ENCODE measurements at places on chromosomes 5 and 9. TPM values are rescaled to one million over a fixed set of nuclear protein-coding genes. Genes with fewer than 3 reads are reported as not detected.

MARCOL gene
- not detected for total RNA-seq

STPG3 gene
- total RNA-seq = not detected

ZNF454 gene
- total RNA-seq = not detected

WNT8A gene
- total RNA-seq = not detected

PCSK1 gene
- not detected for total RNA-seq

- peak overlapping the region; percentile 81 for H3K27ac ChIP-seq
- peak overlapping the region; percentile 99 for H3K4me3 ChIP-seq
- H3K27me3 ChIP-seq = no peaks in the 10 kb centered on the region
- no peak for DNase-seq
These were observed 1.1 kb downstream of the SLC31A1 start for GRCh38 chr9:113222482-113222841.

GRCh38 chr9:7117676-7118561 lies 360.1 kb downstream of the KDM4C start:
- no peaks in the 10 kb centered on the region for H3K36me3 ChIP-seq
- H3K4me3 ChIP-seq = no peak overlapping the region
- H3K27me3 ChIP-seq = no peaks in the 10 kb centered on the region

DNA sequence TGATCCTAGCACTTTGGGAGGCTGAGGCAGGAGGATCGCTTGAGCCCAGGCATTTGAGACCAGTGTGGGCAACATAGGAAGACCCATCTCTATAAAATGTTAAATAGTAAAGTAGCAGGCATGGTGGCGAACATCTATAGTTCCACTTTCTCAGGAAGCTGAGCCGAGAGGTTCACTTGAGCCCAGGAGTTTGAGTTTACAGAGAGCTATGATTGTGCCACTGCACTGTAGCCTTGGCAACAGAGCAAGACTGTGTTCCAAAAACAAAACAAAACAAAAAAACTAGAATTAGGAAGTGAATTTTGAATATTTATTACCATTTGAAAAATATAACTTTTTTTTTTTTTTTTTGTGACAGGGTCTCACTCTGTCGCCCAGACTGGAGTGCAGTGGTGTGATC lies 26.8 kb upstream of the PAX5 start:
- H3K27me3 ChIP-seq = peaks cover 48% of the 10 kb centered on the region

GRCh38 chr9:133117271-133118178 lies 3.5 kb downstream of the RALGDS start:
- H3K27ac ChIP-seq = no peak overlapping the region
- H3K4me3 ChIP-seq = no peak overlapping the region
- no peaks in the 10 kb centered on the region for H3K27me3 ChIP-seq
- peaks cover 48% of the 10 kb centered on the region for H3K4me1 ChIP-seq
- H3K36me3 ChIP-seq = no peaks in the 10 kb centered on the region
- DNase-seq = no peak

GRCh38 chr9:7542693-7543092 lies 256.9 kb downstream of the DMAC1 start:
- H3K36me3 ChIP-seq = no peaks in the 10 kb centered on the region
- no peaks in the 10 kb centered on the region for H3K4me1 ChIP-seq

DNA sequence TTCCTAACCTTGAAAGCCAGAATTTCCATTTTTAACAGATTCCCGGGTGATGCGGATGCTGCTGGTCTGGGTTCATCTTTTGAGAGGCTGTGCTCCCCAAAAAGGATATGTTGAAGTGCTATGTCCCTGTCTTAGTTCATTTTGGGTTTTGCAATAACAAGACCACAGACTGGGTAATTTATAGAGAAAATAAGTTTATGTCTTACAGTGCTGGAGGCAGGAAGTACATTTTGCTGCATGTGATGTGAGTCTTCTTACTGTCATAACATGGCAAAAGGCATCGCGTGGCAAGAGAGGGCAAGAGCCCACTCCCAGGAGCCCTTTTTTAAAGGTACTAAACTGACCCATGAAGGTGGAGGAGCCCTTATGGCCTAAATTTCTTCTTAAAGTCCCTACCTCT lies 114.1 kb downstream of the DAPK1 start:
- no peak overlapping the region for H3K27ac ChIP-seq
- DNase-seq = no peak
- H3K27me3 ChIP-seq = peaks cover 10% of the 10 kb centered on the region
- H3K4me1 ChIP-seq = peaks cover 12% of the 10 kb centered on the region
- H3K36me3 ChIP-seq = no peaks in the 10 kb centered on the region

DNA sequence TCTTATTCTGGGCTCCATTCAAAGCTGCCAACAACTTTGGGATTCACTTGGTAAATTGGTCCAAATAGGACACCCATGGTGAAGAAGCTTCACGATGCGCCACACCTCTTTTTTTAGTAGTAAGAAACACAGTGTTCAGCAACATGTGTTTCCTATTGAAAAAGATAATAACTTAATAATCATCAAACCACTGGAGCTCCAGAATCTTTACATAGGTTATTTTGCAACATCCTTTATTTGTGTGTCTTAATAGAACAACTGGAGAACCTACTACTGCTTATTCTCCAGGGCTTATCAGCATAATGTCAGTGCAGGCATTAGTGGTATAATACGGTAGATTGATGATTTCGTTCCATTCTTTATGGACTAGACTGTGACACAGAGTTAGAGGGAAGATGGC lies 63.3 kb upstream of the DAPK1 start:
- no peaks in the 10 kb centered on the region for H3K36me3 ChIP-seq
- H3K27me3 ChIP-seq = no peaks in the 10 kb centered on the region
- no peak overlapping the region for H3K27ac ChIP-seq
- H3K4me1 ChIP-seq = no peaks in the 10 kb centered on the region

GRCh38 chr9:26261503-26262330 lies 583.5 kb upstream of the TUSC1 start:
- peaks cover 90% of the 10 kb centered on the region for H3K4me1 ChIP-seq
- DNase-seq = peak; percentile 68
- peak overlapping the region; percentile 58 for H3K4me3 ChIP-seq
- H3K36me3 ChIP-seq = no peaks in the 10 kb centered on the region
- peak overlapping the region; percentile 89 for H3K27ac ChIP-seq
- H3K27me3 ChIP-seq = no peaks in the 10 kb centered on the region

DNA sequence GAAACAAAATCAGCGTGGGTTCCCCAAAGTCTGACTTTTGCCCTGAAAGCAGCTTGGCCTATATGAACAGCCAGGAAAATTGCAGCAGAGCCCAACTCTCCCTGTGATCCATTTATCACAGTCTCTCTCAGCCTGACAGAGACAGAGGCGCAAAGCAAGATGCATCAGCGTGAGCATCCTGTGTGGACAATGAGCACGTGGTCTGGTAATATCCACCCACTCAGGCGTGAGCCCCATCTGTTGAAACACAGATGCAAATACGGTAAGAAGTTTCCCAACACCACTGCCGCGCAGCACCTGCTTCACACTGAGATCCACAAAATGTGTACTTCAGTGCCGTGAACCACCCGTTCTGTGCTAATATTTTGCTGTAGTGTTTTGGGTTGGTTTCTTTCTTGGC lies 114.6 kb downstream of the MRPL36 start:
- no peaks in the 10 kb centered on the region for H3K4me1 ChIP-seq
- no peak for DNase-seq
- peaks cover 8% of the 10 kb centered on the region for H3K27me3 ChIP-seq
- H3K27ac ChIP-seq = no peak overlapping the region

GRCh38 chr5:99317136-99317535 lies 388.3 kb upstream of the CHD1 start:
- H3K4me1 ChIP-seq = no peaks in the 10 kb centered on the region
- DNase-seq = no peak
- no peaks in the 10 kb centered on the region for H3K36me3 ChIP-seq

- H3K27me3 ChIP-seq = no peaks in the 10 kb centered on the region
- H3K4me3 ChIP-seq = no peak overlapping the region
- peak overlapping the region; percentile 27 for H3K27ac ChIP-seq
- peaks cover 75% of the 10 kb centered on the region for H3K4me1 ChIP-seq
- no peak for DNase-seq
- H3K36me3 ChIP-seq = peaks cover 36% of the 10 kb centered on the region
These were observed 636.9 kb upstream of the TLE4 start for GRCh38 chr9:78934880-78935279.

GRCh38 chr5:123681061-123681460 lies 169.1 kb downstream of the CSNK1G3 start:
- H3K27me3 ChIP-seq = peaks cover 3% of the 10 kb centered on the region
- H3K4me3 ChIP-seq = no peak overlapping the region
- DNase-seq = no peak
- H3K27ac ChIP-seq = no peak overlapping the region
- H3K36me3 ChIP-seq = peaks cover 32% of the 10 kb centered on the region

Data from HFFc6 (cell line).